NCI-H1694 treated with DMSO at 0.1 percent for 48 hours (cell line): ENCODE measurements at places on chromosomes 5 and 9.

GRCh38 chr9:69001921-69002320 lies 12.0 kb downstream of the PRKACG start:
- no peak for DNase-seq

DNA sequence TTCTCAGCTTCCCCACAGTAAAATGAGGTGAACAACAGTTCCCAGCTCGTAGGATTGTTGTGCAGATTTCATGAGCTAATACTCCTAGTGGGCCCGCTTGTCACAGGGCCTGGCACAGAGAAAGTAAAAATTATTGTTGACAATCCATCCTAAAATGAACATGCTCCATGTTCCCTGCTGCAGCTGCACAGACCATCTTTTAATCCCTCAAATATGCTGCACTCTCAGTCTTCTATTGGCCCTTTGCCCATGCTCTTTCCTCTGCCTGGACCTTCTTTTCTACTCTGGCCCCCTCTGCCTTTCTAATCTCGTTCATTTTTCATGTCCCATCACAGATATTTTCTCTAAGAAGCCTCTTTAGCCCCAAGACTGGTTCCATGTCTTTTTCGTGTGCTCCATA lies 117.7 kb upstream of the NR3C1 start:
- DNase-seq = no peak

- DNase-seq = no peak
Observed at GRCh38 chr9:114413861-114414301, 26.1 kb upstream of the AKNA start.

- no peak for DNase-seq
Observed at GRCh38 chr5:89064736-89065135, 181.8 kb upstream of the MEF2C start.

- DNase-seq = no peak
Observed at GRCh38 chr9:136511670-136512592, 29.1 kb upstream of the SEC16A start.
